ENCODE measurements at places on chromosomes 5 and 9.

DNA sequence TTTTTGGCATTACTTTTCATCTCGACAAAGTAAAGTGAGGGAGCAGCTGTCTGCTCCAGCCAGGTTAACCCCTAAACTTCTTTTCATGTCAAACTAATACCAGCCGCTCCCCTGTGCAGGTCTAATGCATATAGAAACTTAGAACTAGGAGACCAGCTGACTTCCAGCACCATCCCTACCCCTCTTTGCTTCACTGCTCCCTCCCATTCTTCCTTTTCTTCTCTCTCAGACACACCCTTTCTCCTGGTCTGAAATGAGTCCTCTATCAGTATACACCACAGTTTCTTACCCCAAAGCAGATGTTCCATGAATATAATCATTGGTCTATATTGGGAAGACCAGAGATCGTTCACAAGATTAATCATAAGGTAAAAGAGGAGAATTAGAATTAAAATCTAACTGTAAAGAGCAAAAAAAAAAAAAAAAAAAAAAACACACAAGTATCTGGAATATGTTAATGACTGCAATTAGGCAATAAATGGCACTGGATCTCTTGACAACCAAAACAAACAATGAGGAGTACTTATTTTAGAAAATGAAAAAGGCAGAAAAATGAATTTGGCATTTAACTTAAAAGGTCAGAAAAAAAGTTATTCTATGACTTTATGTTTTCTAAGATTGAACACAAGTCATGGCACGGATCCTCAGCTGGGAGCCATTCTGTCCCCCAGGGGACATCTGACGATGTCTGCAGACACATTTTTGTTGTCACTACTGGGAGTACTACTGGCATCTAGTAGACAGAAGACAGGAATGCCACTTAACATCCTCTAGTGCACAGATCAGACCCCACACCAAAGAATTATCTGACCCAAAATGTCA lies 209.8 kb downstream of the PJA2 start:
- DNase-seq: no peak

- DNase-seq: no peak
Measured at GRCh38 chr5:95080441-95080840, 204.5 kb downstream of the MCTP1 start.

- no peak for DNase-seq
Measured at GRCh38 chr5:35804201-35804653, 52.5 kb upstream of the IL7R start.

GRCh38 chr5:92313385-92313784 lies 930.3 kb upstream of the ARRDC3 start:
- DNase-seq: no peak

- no peak for DNase-seq
Measured at GRCh38 chr5:43000111-43000840, 39.8 kb downstream of the ANXA2R start.

Measured in sciatic nerve (tissue), 2 donors.